ENCODE measurements at places on chromosomes 6 and 20.

DNA sequence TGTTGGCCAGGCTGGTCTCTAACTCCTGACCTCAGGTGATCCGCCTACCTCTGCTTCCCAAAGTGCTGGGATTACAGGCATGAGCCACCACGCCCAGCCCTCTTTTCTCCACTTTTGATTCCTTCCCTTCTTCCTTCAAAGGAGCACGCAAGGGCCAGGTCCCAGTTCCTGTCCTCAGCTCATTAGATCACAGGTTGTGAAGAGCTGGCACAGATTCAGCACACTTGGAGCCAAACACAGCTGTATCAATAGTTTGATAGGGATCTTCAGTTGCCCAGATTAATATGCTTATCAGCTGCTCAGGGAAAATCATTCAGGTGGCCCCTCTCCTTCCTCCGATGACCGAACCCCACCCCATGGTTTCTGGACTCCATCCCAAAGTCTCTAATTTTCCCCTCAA lies 14.4 kb upstream of the SLC22A23 start:
- no peak for DNase-seq
- peaks cover 11% of the 10 kb centered on the region for H3K4me1 ChIP-seq
- no peaks in the 10 kb centered on the region for H3K27me3 ChIP-seq
- no peak overlapping the region for H3K4me3 ChIP-seq
- no peak overlapping the region for H3K27ac ChIP-seq

DNA sequence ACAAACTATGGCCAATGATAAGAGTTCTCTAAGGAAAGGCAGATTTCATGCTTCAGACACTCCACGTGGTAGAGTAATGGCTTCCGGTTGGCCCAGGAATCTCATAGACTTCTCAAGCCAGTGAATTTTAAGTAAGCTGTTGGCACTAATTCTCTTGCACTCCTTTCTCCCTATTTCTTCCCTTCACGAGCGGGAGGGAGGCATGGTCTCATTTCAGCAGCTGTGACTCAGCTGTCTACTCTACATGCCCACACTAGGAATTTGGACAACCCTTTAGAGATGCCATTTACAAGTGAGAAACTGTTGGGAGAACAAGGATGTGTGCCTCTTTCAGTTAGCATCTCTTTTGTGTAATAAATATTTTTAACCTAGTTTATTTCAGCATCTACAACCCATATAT lies 107.7 kb downstream of the PTPRK start:
- no peak overlapping the region for H3K27ac ChIP-seq
- no peak overlapping the region for H3K4me3 ChIP-seq
- peaks cover 15% of the 10 kb centered on the region for H3K4me1 ChIP-seq
- H3K36me3 ChIP-seq, result no peaks in the 10 kb centered on the region
- no peak for DNase-seq

DNA sequence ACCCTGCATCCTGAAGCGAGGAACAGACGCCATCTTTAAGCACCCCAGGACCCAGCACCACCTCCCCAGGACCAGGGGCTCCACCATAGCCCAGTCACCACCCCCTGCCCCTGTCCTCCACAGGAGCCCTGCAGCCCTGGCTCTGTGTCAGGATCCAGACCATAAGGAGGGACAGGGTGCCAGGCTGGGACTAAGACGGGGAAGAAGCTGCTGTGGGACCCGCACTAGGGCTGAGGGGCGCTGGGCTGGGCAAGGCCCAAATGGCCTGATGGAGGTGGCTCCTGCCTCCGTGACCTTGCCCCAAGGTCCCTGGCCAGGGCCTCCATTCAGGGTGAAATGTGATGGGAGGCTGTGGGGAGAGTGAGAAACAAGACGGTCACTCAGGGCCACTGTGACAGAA lies 385.6 kb downstream of the TAF4 start:
- no peaks in the 10 kb centered on the region for H3K4me1 ChIP-seq
- H3K27ac ChIP-seq, result no peak overlapping the region
- no peak overlapping the region for H3K4me3 ChIP-seq
- H3K36me3 ChIP-seq, result no peaks in the 10 kb centered on the region
- DNase-seq, result no peak
- H3K27me3 ChIP-seq, result peaks cover 49% of the 10 kb centered on the region

- no peak for DNase-seq
- no peak overlapping the region for H3K4me3 ChIP-seq
- H3K4me1 ChIP-seq, result no peaks in the 10 kb centered on the region
- no peaks in the 10 kb centered on the region for H3K36me3 ChIP-seq
These were observed 31.8 kb downstream of the RNASET2 start for GRCh38 chr6:166924531-166924930.

DNA sequence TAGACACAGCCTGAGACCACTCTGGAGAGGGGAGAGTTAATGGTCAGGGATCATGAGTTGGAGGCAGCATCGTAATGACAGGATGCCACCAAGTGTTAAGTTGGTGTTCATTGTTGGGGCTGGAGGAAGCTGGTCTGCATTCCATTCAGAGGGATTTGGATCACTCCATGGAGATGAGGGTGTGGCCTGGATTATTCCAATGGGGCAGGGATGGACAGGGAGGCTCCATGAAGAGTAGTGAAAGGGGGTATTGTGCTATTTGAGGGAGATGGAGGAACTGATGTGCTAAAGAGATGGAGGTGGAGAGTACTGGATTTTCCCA lies 1.1 kb downstream of the SAPCD1 start:
- no peaks in the 10 kb centered on the region for H3K36me3 ChIP-seq
- no peak overlapping the region for H3K27ac ChIP-seq
- no peak overlapping the region for H3K4me3 ChIP-seq
- peak; percentile 46 for DNase-seq

GRCh38 chr6:145498425-145498824 lies 236.9 kb downstream of the EPM2A start:
- no peaks in the 10 kb centered on the region for H3K36me3 ChIP-seq
- no peak overlapping the region for H3K27ac ChIP-seq
- no peaks in the 10 kb centered on the region for H3K27me3 ChIP-seq
- no peak for DNase-seq
- no peaks in the 10 kb centered on the region for H3K4me1 ChIP-seq

- H3K27ac ChIP-seq, result no peak overlapping the region
- H3K36me3 ChIP-seq, result no peaks in the 10 kb centered on the region
- no peak overlapping the region for H3K4me3 ChIP-seq
These were observed 85.4 kb downstream of the PLCG1 start for GRCh38 chr20:41222703-41223102.

DNA sequence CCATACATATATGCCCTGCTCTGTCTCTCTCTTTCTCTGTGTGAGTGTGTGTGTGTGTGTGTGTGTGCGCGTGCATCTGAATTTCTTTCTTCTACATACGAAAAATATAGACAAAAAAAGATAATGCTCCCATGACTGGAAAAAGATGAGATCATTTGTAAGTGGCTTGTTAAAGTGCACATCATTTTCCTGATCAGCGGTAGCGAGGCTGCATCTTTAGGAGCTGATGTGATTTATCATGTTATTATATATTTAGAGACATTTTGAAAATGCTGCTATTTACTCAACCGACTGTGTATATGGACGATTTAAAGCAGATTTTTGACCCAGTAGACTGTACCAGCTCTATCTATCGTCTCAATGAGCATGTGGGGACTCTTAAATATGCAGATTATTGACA lies 265.3 kb downstream of the TSHZ2 start:
- H3K4me1 ChIP-seq, result no peaks in the 10 kb centered on the region
- H3K4me3 ChIP-seq, result no peak overlapping the region
- peaks cover 3% of the 10 kb centered on the region for H3K27me3 ChIP-seq
- no peaks in the 10 kb centered on the region for H3K36me3 ChIP-seq
- H3K27ac ChIP-seq, result no peak overlapping the region
- DNase-seq, result no peak

GRCh38 chr6:35165630-35166071 lies 24.5 kb upstream of the TCP11 start:
- no peaks in the 10 kb centered on the region for H3K27me3 ChIP-seq
- DNase-seq, result peak; percentile 82
- H3K27ac ChIP-seq, result peak overlapping the region; percentile 92
- H3K4me1 ChIP-seq, result peaks cover 26% of the 10 kb centered on the region
- no peak overlapping the region for H3K4me3 ChIP-seq

GRCh38 chr6:143699430-143699825 lies 21.7 kb downstream of the PHACTR2 start:
- no peak overlapping the region for H3K27ac ChIP-seq
- no peak overlapping the region for H3K4me3 ChIP-seq
- no peaks in the 10 kb centered on the region for H3K27me3 ChIP-seq
- no peak for DNase-seq

DNA sequence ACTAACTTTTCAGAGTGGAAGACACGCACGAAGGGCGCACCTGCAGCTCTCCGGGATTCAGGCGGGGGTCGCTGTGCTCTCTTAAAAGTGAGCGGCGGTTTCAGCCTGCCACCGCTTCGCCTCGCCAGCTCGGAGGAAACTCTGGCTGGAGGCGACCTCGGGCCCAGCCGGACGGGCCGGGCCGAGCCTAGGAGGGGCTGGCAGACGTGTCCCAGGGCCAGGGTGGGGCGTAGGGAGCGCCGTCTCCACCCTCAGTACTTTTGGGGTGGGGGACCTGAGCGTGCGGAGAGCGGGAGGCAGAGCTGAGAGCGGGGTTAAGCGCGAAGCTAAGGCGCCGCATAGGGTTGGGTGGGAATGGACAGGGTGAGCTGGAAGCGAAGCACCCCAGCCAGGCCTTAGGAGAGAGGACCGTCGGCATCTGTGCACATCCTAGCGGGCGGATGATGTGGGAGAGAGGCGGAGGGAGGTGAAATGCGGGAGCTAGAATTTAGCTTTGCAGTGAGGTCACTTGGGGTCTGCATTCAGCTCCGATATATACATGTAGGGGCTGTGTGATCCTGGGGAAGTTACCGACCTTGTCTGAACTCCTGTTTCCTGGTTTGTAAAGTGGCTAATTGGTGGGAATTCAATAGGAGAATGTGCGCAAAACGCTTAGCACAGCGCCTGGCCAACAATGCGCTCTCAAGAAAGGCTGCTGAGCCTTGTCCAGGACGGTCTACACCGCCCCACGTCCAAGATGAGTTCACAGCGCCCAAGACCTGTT lies 6.5 kb upstream of the TFAP2A start:
- H3K27ac ChIP-seq, result no peak overlapping the region
- H3K27me3 ChIP-seq, result no peaks in the 10 kb centered on the region
- H3K36me3 ChIP-seq, result no peaks in the 10 kb centered on the region
- H3K4me3 ChIP-seq, result no peak overlapping the region
- H3K4me1 ChIP-seq, result peaks cover 29% of the 10 kb centered on the region

GRCh38 chr6:116012471-116012949 lies 48.2 kb downstream of the FRK start:
- H3K36me3 ChIP-seq, result no peaks in the 10 kb centered on the region
- peak; percentile 23 for DNase-seq

DNA sequence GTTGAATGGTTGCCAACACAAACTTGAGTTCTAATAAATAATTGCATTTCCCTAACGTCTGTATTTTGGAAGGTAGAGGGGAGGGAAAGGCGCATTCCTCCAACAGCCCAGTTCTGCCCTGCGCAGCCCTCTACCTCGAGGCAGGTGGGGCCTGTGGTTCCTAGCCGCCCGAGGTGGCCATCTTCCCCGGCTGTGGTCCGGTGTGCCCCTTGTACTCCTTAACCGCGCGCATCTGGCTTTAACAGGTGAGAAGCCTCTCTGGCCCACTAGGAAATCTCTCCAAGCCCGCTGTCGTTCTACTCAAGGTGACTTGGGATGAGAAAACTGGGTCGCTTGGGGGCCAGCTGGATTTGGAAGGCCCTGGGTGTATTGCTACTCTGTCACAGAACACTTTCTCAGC lies 1.7 kb downstream of the KHDC3L start:
- no peak for DNase-seq
- no peak overlapping the region for H3K27ac ChIP-seq
- H3K4me3 ChIP-seq, result no peak overlapping the region
- H3K4me1 ChIP-seq, result no peaks in the 10 kb centered on the region
- no peaks in the 10 kb centered on the region for H3K27me3 ChIP-seq

DNA sequence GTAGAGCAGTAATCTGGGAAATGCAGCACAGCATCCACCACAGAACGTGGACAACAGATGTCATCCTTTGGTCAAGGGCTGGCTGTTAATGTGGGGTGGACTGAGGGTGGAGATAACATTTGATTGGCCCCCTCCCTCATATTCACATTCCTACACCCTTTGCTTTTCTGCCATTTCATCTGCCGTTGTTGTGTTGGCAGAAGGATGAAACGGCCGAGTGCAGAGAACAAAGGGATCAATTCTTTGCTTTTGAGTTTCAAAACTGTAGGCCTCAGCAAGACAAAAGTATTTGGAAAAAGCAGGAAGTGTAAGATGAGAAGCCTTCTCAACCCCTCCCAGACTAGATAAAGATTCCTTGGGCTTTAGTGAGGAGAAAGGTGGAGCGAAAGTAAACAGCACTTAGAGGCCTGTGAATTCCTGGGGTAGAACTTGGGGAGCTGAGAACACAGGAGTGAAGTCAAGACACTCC lies 74.2 kb upstream of the PHIP start:
- no peaks in the 10 kb centered on the region for H3K27me3 ChIP-seq
- H3K4me3 ChIP-seq, result no peak overlapping the region
- DNase-seq, result peak; percentile 8
- H3K36me3 ChIP-seq, result no peaks in the 10 kb centered on the region
- H3K27ac ChIP-seq, result no peak overlapping the region

GRCh38 chr20:1696521-1697209 lies 39.1 kb upstream of the SIRPG start:
- DNase-seq, result no peak
- H3K36me3 ChIP-seq, result no peaks in the 10 kb centered on the region
- H3K27me3 ChIP-seq, result no peaks in the 10 kb centered on the region

- DNase-seq, result no peak
- no peak overlapping the region for H3K4me3 ChIP-seq
- no peaks in the 10 kb centered on the region for H3K36me3 ChIP-seq
- H3K27ac ChIP-seq, result no peak overlapping the region
- peaks cover 36% of the 10 kb centered on the region for H3K27me3 ChIP-seq
These were observed 37.4 kb upstream of the EYA2 start for GRCh38 chr20:46857061-46857831.

- H3K27me3 ChIP-seq, result no peaks in the 10 kb centered on the region
- peak overlapping the region; percentile 63 for H3K27ac ChIP-seq
- H3K4me3 ChIP-seq, result no peak overlapping the region
- peak; percentile 90 for DNase-seq
These were observed 351.0 kb downstream of the BCKDHB start for GRCh38 chr6:80457439-80457933.

DNA sequence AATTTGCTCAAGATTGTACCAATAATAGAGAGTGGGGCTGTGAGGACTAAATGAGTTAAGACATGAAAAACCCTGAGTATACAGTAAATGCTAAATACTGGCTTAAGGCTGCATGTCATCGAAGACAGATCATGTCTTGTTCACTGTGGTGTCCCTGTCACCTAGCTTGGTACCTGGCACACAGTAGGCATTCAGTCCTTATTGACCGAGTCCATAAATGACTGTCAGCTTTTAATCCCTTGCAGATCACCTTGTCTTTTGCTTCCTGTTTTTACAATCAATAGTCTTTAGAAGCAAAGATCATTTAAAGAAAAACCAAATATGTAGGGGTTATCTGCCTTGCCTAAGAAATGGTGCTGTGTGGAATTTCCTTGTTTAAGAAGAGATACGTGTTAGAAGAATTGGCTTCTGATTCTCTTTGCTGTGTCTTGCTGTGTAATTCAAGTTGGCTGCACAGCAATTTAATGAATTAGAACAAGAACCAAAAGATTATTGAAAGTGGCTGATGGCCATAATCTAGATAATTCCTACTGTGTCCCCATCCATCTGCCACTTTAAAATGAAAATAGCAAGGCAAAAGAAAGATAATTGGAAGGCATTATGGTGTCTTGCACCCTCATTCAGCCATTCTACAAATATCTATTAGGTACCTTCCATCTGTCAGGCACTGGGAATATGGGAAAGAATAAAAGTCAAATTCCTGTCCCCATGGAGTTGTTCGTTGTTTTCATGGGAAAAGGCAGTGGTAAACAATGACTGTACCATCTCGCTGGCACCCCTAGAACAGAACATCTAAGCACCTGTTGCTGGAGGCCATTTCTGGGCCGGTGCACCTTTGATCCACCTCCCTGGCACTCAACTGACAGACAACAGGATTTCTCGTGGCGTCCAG lies 12.4 kb upstream of the MAPK13 start:
- no peak overlapping the region for H3K27ac ChIP-seq
- H3K4me3 ChIP-seq, result no peak overlapping the region
- no peaks in the 10 kb centered on the region for H3K36me3 ChIP-seq
- DNase-seq, result no peak
- peaks cover 23% of the 10 kb centered on the region for H3K4me1 ChIP-seq

Data from PC-3 (cell line).